Activated CD8-positive, alpha-beta memory T cell treated with anti-CD3 and anti-CD28 coated beads for 1 hour (primary cell): ENCODE measurements at places on chromosomes 3 and 15.

GRCh38 chr3:114144909-114145688, 33.8 kb downstream of the DRD3 start:
- no peak for DNase-seq

GRCh38 chr3:197846491-197846890, 55.4 kb downstream of the LRCH3 start:
- no peak for DNase-seq

DNA sequence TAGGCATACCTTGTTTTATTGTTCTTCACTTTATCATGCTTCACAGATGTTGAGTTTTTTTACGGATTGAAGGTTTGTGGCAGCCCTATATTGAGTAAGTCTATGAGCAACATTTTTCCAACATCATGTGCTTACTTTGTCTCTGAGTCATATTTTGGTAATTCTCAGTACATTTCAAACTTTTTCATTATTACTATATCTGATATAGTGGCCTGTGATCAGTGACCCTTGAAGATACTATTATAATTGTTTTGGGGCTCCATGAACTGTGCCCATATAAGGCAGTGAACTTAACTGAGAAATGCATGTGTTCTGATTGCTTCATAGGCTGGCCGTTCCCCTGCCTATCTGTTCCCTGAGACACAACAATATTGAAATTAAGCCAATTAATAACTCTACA, 42.8 kb upstream of the NSMCE3 start:
- no peak for DNase-seq

DNA sequence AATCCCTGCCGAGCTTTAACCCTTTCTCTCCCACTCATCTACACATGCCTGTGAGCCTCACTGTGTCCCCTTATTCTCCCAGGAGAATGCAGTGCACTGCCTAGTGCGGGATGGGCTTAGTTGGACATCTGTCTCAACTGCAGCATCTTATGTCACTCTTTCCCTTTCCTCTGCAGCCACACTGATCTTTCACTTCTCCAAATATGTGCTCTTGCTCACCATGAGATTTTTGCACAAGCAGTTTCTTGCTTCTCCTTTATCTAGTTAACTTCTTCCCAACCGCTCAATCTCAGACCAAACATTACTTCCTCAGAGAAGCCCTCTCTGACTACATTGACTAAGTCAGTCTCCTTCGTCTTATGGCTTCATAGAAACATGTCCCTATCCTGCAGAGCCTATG, 292.3 kb downstream of the KBTBD8 start:
- DNase-seq = no peak

DNA sequence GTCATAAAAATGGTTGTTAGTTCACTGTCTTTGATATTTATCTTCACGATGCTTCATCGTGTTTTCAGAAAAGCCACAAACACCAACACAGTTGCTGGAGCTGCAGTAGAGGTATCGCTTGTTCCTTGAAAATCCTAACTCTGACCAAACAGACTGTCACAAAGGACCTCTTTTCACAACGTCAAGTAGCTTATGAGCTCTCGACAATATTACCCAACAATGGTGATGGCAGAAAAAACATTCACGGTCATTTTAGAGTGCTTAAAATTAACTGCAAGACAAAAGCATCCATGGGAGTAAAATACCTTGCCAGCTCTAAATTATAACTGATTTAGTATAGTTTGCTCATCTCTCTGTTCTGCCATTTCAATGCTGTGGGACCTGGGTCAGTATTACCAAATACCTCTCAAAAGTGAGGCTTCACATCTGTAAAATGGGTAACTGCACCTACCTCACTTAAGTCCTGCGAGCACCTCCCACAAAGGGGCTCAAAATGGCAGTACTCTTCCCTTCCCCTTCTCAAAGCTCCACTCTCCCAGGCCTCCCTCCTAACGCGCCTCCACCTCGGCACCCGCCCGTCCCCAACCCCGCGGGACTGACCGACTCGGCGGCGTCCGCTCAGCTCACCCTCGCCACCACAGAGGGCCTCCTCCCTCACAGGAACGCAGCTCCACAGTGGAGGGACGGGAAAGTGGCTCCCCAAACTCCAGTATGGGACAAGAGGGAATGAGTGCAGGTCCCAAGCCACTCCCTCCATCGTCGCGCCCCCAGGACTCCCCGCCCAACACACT, 546 bp downstream of the TRIM59 start:
- no peak for DNase-seq

DNA sequence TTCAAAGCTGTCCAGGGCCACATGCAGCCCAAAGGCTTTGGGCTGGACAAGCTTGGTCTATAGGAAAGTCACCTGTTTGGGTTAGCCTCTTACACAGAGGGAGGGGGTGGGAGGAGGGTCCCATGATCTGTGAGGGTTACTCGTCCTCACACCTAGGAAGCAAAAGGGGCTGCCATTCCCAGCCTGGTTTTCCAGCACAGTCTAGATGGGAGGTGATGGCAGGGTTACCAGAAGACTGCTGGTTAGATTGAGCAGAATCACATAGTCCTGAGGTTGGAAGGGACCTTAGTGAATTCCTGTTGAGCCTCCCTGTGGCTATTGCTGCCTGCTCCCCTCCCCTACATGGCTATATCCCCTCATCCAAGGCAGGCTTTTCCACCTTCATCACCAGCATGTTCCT, 101.8 kb downstream of the SEMA5B start:
- DNase-seq = no peak

DNA sequence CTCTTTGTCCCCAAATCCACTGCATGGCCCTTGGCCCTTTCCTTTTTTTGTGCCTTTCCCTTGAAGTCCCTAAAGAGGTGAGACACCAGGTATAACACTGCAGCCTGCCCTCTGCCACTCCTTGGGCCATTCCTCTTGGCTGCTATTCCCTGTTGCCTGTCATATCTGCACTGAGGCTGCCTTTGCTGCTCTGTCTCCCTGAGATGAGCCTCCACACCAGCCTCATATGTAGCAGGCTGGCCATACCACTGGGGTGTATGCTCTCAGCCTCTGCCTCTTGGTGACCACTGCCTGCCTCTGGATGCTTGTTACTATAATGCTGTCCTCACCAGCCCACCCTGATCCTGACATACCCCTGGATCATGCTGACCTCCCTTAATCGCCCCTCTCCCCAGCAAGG, 252.0 kb downstream of the CLSTN2 start:
- DNase-seq = no peak

DNA sequence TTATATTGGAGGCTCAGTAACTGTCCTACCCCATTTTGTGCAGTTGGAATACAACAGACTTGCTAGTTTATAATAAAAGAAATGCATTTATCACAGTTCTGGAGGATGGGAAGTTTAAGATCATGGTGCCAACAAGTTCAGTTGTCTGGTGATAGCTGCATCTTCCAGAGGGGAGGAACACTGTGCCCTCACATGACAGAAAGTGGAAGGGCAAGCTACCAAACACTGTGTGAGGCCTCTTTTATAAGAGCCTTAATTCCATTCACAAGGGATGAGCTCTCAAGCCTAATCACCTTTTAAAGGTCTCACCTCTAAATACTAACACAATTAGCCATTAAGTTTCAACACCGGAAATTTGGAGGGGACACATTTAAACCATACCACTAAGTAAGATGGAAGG, 1073.9 kb downstream of the PLOD2 start:
- DNase-seq = no peak

DNA sequence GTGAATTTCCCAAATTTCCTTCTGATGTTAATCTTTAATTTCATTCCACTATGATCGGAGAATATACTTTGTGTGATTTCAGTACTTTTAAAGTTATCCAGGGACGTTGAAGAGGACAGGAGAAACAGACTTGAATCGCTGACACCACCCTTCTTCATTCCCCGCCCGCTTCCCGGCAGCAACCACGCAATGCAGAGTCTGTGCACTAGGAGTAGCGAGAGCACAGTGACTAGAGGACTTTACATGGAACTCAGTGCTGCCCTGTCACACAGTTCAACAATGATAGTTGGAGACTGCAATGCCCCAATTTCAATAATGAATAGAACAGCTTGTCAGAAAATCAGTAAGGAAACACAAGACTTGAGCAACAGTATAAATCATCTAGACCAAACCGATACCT, 73.9 kb downstream of the RNF13 start:
- no peak for DNase-seq

DNA sequence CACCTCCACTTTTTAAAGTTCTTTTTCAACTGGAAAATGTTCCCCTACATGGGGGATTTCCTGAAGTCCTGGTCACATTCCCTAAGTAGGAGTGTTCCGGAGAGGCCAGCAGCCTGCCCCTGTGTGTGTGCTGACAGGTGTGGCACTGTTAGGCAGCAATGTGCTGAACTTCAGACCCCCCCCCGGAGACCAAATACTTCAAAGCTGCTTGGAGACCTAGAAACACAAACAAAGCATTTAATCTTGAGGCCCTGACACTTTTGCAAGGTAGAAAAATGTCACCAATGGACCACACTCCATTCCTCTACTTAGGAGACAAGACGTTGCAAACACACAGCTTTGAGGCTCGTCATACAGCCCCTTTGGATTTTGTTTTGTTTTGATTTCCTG, 259.6 kb upstream of the CTNNB1 start:
- DNase-seq = no peak

DNA sequence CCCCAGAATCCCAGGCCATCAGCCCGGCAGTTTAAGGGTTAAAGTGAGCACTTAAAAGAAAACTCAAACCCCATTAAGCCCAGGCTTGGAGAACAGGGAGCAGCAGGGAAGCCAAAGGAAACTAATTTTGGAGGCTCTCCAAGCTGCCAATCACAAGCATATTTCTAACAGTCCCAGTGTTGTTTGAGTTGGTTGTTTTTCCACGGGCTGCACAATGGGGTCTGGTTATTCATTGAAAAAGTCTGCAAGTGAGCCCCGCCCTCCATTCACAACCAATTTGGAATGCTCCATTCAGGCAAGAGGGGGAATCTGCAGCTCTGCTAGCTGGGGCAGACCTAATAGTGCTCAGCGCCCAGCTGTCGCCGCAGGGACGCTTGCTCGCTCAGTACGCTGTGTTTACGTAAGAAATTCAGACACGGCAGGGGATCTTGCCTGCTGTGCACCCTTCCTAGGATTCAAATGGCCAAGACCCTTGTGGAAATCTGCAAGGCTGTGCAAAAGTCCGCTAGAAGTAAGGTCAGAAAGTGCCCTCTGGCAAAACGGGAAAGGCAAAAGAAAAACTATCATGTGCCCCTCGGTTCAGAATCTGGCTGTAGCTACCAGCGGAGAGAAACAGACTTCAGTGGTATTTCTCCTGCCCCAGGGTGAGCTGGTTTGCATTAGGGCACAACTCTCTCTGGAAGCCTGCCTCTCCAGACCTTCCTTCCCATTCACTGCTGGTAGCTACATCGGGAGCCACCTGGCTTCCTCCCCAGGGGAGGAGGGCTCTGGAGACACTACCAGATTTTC, 11.0 kb downstream of the ETV5 start:
- no peak for DNase-seq

DNA sequence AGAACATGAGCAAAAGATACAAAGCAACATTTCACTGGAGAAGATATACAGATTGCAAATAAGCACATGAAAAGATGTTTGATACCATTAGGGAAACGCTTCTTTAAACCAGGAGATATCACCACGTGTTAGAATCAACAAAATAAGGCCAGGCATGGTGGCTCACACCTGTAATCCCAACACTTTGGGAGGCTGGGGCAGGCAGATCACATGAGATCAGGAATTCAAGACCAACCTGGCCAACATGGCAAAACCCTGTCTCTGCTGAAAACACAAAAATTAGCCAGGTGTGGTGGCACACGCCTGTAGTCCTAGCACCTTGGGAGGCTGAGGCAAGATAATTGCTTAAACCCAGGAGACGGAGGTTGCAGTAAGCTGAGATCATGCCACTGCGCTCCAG, 20.5 kb upstream of the MUC20 start:
- DNase-seq = no peak

GRCh38 chr15:70190965-70191364, 93.2 kb upstream of the TLE3 start:
- no peak for DNase-seq

- no peak for DNase-seq
These were observed 1.6 kb downstream of the MPI start for GRCh38 chr15:74891469-74891868.

- DNase-seq = no peak
These were observed 45.5 kb downstream of the NBEAL2 start for GRCh38 chr3:47024932-47025331.

- DNase-seq = no peak
These were observed at the start of gene GRAMD2A for GRCh38 chr15:72197460-72198355. TSS of gene GRAMD2A (minus strand) at chr15:72197787.

DNA sequence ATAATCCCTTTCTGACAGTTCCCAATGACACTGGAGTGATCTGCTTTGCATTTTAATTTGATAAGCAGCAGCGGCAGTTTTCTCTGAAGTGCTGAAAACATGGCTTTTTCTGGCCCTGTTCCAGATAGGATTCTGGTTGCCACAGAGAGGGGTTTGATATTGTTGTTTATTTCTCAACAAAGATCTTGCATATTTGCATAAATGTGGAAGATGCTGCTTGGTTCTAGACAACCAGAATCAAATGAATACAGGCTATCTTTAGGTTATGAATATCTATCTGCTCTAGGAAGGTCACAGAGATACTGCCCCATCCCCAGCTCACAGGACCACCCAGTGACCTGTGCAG, 137.1 kb downstream of the ZNF609 start:
- DNase-seq = no peak

- DNase-seq = no peak
These were observed 106.6 kb downstream of the SEMA5B start for GRCh38 chr3:122920986-122921385.

DNA sequence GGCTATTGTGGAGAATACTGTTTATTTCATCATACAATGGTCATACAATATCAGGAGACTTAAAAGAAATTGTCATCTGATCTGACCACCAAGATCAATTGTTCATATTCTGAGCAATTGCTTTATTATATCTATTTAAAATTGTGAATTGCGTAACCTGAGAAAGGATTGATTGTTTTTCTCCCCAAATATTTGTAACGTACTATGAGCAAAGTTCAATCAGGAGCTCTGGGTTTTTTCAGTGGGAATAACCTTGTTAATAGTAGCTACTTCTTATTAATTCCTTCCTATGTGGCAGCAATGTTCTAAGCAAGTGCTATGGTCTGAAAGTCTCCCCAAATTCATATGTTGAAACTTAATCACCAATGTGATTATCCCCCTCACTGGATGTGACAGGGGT, 323.1 kb downstream of the ZPLD1 start:
- no peak for DNase-seq

DNA sequence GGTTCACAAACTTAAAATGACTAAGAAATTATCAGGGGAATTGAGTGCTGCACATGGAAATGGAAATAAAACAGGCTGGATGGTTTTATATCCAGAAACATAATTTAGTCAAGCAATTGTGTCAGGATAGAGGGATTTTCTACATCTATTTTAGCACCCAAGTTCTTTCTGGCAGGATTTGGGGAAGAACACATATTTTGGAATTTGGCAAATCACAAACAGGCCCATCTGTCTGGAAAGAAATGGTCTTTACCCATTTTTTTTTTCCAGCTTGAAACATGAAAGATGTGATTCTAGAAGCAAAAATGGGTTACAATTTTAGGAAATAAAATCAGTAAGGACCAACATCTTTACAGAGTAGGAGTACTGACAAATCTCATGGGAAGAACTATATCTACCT, 14.4 kb upstream of the UNC13C start:
- no peak for DNase-seq
